Glutamatergic neuron (in vitro differentiated cells): ENCODE measurements at places on chromosomes 16 and 17. TPM values are rescaled to one million over a fixed set of nuclear protein-coding genes. Genes with fewer than 3 reads are reported as not detected.

GRCh38 chr17:67359960-67360791 lies 6.2 kb downstream of the PSMD12 start:
- DNase-seq = no peak

DNA sequence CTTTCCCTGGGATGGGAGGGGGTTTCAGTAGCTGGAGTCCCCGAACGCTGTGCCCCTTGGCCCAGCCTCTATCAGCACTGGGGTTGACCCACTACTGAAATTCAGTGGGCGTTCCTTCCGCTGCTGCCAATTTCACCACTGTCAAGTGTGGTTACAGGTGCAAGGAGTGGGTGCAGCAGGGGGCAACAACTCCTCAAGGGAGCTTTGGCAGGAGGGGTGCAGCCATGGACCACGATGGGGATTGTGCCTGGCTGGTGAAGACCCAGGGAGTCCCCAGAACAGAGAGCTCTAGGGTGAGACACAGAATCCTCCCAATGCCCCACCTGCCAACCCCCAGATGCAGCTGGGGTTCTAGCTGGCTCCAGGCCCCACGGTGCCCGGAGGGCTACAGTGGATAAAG lies 123.5 kb upstream of the SDK2 start:
- DNase-seq = no peak

NACA2 gene
- not detected for total RNA-seq

GRCh38 chr16:77995843-77996455 lies 26.4 kb upstream of the CLEC3A start:
- no peak for DNase-seq

ZNRF1 gene
- 55.3 TPM for total RNA-seq

DNA sequence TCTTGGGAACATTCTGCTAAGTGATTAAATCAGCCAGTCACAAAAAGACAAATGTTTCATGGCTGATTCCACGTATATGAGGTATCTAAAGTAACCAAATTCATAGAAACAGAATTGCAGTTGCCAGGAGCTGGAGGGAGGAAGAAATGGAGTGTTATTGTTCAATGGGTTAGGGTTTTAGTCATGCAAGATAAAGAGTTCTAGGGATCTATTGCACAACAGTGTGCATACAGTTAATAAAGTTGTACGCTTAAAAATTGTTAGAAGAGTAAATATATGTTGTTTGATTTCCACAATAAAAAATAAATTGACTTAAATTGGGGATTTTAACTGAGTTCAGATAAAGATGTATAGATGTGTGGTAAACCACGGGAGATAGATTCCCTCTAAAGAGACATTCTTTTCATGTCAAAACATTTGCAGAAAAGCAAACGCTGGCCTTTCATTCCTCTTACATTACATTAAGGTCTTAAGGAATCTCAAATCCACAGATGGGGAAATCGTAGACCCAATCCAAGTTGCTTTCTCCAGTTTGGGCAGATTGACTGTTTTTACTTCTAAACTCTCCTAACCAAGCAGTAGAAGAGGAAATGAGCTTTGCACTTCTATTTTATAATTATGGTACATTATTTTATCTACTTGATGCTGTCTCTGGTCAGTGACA lies 4.6 kb downstream of the PRDM7 start:
- DNase-seq = no peak

DNA sequence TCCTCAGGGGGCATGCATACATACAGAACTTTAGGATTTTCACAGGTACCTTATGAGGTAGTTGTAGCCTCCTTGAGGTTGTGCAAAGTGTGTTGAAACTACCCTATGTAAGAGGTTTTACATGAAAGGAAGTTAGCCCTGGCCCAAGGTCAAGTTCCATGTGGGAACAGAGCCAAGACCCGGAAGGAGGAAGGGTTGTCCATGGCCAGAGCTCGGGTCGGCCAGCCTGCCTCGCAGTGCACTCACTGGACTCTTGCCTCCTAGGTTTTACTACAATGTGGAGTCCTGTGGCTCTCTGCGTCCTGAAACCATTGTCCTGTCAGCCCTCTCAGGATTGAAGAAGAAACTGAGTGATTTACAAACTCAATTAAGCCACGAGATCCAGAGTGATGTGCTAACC lies 8.2 kb downstream of the POLR2C start:
- no peak for DNase-seq

- DNase-seq = peak; percentile 71
Observed at GRCh38 chr17:72118335-72119076, 2.3 kb upstream of the SOX9 start.

- no peak for DNase-seq
Observed at GRCh38 chr17:30554839-30555751, 77.9 kb downstream of the GOSR1 start.

DNA sequence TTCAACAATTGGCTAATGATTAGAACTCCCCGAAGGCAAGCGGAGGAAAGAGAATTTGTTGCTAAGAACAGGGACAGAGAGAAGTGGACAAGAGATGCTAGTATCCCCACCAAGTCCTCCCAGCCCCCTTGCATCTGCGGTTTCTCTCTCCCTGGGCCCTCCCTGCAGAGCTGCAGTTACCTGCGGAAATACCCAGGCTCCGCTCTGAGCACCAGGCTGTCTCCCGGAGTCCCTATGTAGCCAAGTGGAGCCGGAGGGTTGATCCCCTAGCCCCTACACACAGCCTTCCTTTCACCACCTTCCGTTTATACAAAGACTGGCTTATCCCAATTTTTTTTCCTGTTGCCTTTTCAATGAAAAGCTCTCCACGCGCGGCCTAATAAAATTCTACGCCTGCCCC lies 834.4 kb downstream of the KCNJ2 start:
- no peak for DNase-seq

DNA sequence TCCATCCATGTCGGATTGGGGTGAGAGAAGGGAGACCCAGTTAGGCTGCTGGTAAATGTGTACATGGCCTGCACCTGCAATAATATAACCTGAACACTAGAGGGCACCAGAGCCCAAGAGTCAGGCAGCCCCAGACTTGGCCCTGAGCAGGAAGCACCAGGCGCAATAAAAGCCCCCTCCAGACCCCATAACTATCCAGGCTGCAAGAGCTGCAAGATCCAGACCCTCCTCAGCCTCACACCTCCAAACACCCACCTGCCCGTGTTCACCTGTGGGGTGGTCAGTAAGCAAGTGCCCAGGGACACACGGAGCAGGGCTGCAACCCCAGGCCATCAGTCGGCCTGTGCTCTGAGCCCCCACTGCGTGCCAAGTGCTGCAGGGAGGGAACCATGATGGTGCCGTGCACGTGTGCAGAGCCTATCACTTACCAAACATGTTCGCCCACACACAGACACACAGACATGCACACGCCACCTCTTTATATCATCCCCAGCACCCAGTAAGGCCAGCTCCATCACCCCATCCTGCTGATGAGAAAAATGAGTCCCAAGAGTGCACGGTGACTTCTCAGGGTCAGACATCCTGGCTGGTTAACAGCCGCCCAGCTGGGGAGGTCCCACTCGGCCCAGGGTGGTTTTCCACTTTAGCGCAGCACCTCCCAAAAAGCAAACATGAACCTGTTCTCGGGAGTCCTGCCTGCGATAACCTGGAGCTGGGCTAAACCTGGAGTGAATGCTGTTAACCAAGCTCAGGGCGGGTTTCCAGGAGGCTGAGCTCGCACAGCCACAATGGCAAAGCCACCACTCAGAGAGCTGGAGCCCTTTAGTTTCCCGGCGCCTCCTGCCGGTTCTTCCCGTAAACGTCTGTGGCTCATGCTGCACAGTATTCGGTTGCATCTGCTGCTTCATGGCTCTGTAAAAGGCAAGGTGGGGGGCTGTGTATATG lies 439.8 kb downstream of the SOX9 start:
- DNase-seq = peak; percentile 63

DNA sequence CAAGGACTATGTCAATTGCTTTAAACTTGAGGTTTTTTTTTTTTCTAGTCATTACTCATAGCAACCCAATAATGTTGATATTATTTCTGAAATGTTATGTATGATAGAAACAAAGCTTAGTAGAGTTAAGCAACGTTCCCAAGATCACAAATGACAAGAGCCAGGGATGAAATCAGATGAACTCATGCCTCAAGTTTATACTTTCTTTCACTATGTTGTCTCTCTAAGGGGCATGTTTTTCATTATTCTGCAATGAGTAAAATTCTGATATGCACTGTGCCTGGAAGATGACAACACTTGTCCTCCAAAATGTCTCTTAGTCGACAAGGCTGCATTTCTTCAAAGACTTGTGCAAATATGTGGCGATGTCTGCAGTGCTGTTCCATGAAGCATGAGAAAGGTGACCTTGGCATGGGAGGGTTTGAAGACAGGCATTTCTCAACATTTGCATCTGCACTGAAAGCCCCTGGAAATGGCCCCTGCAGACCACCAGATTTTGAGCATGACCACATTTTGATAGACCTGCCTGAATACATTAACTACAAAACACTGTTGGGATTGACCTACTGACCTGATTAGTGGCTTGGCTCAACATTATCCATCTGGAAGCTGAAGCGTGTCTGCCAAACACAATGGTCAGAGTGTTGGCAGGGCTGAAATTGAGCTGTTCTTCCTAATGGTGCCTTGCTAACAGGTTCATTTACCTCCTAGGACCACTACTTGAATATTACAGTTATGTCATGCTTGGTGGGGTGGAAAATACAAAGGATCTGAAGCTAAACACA lies 1027.5 kb downstream of the CDH11 start:
- no peak for DNase-seq

GRCh38 chr17:78038748-78039288 lies 80.3 kb downstream of the TNRC6C start:
- DNase-seq = no peak

GRCh38 chr16:30010844-30011713 lies at the start of gene DOC2A:
Gene DOC2A, minus strand, starts transcription at chr16:30011027. Its CDS starts 805 bp downstream, at chr16:30010222.
- DNase-seq = peak; percentile 72

GRCh38 chr16:67996666-67997065 lies 2.6 kb downstream of the DPEP2 start:
- no peak for DNase-seq

- DNase-seq = no peak
Observed at GRCh38 chr17:78652913-78653312, 75.7 kb upstream of the DNAH17 start.

OSGIN1 gene
- total RNA-seq = not detected

STAC2 gene
- 1.8 TPM for total RNA-seq

DNA sequence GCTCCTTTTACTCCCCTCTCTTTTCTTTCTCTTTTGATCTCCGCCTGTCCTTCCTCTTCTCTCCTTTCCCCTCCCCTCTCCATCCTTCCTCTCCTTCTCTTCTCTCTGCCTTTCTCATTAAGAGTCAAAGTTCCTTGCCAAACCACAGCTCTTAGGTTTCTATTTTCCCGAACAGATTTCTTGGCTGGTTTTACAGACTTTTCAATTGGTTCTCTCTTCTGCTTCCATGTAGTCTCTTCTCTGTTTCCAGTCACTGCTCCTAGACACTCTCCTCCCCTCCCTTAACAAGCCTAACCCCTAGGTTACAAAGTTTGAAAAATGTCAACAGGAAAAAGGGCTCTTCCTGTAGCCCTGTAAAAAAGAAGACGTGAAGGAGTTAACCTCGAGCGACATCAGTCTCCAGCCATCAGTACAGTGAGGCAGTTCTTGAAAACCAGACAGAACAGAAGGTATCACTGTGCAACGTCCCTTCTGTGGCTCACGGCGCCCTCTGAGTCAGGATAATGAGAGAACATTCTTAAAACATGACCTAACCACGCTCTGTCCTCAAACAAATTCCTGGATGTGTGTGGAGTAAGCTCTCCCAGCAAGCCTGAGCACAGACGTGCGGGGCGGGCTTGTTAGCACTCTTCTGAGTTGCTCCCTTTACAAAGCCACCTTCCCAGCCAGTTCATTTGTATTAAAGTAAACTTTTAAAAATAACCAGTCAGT lies 11.6 kb upstream of the MARCHF10 start:
- peak; percentile 29 for DNase-seq

TMEM220 gene
- total RNA-seq = 1.6 TPM

GRCh38 chr17:14299280-14300141 lies 1.4 kb upstream of the HS3ST3B1 start:
- peak; percentile 57 for DNase-seq

DNASE1L2 gene
- total RNA-seq = 3.4 TPM

GRCh38 chr16:89417352-89417751 lies 73.0 kb downstream of the ANKRD11 start:
- no peak for DNase-seq

GRCh38 chr17:79861413-79862216 lies 22.4 kb upstream of the CBX4 start:
- DNase-seq = no peak

DNA sequence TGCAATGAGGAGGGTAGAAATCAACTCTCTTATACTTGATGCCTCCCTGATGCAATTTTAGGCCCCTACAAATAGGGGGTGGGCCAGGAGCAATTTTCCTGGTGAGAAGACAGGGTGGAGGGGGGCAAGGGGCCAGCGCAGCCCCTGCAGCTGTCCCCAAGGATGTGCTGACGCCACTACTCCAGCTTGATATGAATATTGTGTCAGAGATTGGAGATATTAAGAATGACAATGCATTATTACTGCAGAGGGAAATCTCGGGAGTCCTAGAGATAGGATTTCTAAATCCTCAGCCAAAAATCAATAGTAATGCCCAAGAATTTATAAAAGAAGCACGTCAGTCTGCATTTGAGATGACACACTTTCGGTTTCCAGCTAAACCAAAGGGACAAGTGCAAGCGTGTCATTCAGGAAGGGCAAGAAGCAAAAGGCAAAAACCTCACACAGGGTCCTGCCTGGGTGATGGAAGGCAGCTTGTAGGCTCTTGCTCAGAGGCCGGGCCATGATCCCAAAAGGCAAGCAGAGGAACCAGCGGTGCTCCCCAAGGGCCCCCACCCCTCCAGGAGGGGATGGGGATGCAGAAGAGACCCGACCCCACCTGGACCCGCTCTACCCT lies 178.8 kb downstream of the C16orf78 start:
- no peak for DNase-seq

GRCh38 chr17:55200904-55201303 lies 63.9 kb upstream of the HLF start:
- DNase-seq = no peak

RNF151 gene
- total RNA-seq = not detected

- DNase-seq = no peak
Observed at GRCh38 chr17:8029121-8029520, 9.7 kb upstream of the ALOX15B start.

DNA sequence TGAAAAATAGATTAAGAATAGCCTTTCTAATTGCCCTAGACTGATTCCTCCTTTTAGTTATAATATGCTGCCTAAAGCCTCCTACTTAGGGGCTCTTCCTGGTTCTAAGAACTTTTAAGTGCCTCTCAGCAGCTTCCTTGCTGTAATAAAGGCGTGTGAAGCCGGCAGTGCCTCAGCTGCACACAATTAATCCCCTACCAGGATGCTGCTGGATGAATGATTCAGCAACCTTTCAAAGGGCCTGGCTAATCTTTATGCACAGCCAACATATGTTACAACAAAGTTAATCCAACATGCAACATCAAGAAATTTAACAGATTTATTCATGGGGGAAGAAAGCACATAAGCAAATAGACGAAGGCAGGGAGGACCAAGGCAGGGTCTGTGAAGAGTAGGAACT lies 145.2 kb downstream of the PMP22 start:
- DNase-seq = no peak
